ENCODE measurements at places on chromosomes 16 and 17. TPM values are rescaled to one million over a fixed set of nuclear protein-coding genes. Genes with fewer than 3 reads are reported as not detected.

Gene SNAI3
- 2.2 TPM for total RNA-seq

Gene C17orf50
- total RNA-seq, result not detected

Gene NPTX1
- 0.93 TPM for total RNA-seq

- no peak for DNase-seq
Measured at GRCh38 chr16:65657071-65657494, 535.2 kb upstream of the CDH11 start.

DNA sequence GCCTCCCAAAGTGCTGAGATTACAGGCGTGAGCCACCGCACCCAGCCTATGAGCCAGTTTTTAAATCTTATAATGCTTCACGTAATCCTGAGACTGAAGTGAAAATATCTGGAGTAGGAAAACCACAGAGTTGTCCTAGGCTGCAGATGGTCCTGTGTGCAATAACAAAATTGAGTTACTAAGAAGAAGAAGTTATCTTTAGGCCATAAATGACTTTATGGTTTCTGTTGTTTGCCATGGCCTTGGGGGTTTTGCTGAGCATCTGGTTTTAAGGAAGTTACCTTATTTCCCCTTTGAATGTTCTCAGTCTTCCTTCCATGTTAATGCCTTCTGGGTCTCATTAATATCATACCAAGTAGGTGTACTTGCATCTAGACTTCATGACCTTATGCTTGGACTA is 16.5 kb downstream of the NMT1 start:
- no peak for DNase-seq

GRCh38 chr17:3857261-3858105 is 11.4 kb upstream of the NCBP3 start:
- DNase-seq, result no peak

GRCh38 chr17:75271955-75272847 is 1.2 kb upstream of the MIF4GD start:
- DNase-seq, result no peak

DNA sequence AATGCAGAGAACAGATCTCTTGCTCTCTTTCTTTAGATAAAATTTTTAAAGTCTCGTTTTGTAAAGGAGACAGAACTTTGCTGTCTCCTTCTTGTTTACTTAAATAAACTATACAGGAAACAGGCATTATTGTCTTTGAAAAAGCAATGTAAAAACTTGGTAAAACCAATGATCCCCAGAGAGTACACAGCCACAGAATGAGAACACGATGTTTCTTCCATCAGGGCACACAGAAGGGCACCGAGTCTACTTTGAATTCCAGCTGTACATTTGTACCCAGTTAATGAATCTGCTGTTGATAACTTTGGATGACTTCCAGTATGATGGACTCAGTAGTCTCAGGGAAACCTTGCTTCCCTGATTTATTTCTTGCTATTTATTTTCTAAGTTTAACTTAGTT is 8.1 kb upstream of the TMEM100 start:
- no peak for DNase-seq

Measured in CD8-positive, alpha-beta memory T cell (primary cell).